ENCODE measurements at places on chromosomes 5 and 9.

DNA sequence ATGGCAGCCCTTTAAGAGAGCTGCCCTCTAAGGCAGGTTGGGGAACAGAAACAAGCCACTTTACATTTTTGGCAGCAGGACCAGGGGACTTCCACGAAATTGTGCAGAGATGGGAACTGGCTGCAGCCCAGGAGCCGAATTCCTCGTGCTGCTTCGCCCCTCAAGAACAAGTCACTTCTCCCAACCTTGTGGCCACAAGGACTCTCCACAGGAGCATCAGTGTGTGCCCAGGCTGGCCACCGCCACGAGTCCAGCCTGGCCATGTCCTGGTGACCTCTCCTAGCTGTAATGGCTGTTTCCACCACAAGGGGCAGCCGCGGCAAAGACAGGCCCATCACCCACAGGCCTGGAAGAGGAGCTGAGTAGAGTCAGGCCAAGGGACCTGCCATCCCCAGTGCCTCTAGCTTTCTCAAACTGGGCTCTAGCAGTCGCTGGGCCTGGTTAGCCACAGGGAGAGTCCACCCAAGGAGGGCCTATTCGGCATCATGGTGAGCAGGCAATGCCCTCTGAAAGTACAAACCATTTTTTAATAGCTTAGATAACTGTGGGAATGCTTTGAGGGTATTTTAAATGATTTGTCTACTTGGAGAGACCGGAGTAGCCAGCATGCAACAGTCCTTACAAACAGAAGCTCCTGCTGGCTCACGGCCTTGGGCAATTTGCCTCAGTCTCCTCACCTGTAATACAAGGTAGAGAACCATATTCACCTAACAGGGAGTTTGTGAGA, 129.0 kb downstream of the COL23A1 start:
- DNase-seq = no peak

GRCh38 chr5:157547941-157548512, 27.5 kb downstream of the ADAM19 start:
- DNase-seq = no peak

DNA sequence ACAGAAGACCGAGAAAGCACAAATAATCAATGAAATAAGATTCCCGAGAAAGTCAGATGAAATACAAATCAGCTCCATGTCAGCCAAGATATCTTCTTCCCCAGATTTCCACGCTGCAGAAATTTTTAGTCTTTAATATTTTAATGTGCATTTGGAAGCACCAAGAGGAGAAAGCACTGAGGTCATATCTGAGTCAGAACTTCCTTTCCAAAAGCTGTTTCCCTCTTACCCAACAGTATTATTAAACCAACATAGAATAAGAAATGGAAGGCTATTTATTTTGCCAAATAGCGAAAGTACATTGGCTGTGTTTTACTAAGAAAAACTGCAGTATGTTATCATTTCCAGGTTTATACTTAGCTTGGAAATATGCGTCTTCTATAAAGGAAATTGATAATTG, 772.1 kb upstream of the CDH9 start:
- DNase-seq = no peak

DNA sequence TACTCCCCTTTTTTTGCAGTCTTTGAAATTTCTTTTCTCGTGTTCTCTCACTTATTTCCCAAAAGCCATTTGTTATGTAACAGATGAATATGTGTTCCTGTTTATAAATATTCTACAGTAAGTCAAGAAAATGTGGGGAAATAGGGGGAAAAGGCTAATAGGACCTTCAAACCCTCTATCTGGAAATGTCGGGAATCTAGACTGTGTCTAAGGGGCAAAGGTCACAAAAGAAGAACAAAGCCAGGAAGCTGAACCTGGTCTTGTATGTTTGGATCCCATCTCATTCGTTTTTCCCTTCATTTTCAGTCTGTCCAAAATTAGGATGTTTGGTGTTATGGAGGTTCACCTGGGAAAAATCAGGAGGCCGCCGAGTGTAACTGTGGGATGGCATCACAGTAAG, 490.3 kb downstream of the NR2F1-AS1 start:
- no peak for DNase-seq

GRCh38 chr9:135216791-135217441, 129.4 kb downstream of the OLFM1 start:
- no peak for DNase-seq

- no peak for DNase-seq
Measured at GRCh38 chr9:2126331-2126803, 111.2 kb downstream of the SMARCA2 start.

- DNase-seq = no peak
Measured at GRCh38 chr9:33924978-33925797, 108.2 kb downstream of the UBE2R2 start.

DNA sequence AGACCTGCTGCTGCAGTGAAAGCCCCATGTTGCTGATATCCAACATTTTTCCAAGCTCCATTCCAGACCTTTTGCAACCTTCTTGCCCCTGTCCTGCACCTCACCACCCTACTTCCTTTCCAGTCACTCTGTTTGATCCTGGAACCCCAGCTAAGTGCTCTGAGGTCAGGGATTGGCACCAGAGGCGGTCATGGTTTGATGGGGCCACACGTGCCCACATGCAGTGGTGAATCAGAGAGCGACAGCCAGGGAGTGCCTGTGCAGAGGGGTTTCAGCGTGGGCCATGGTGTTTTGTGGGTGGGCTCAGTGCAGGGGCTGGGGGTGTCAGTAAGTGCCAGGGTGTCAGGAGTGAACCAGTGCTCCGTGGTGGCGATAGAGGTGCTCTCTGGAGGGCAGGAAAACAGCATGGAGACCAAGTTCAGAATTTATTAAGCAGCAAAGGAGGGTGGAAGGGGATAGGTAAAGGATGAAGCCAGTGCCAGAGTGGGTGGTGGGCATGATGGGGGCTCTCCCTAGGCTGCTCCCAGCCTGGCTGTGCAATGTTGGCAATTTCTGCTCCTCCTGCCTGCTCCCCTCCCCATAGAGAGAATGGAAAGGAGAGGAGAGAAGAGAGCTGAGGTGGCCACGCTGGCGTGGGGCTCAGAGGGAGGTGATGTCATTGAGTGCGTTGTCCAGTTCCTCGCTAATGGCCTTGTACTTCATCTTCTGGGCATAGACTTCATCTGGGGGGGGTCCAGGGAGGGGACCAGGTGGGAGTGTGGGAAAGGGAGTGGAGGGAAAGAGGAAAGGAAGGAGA, 7.0 kb downstream of the TPM2 start:
- no peak for DNase-seq

DNA sequence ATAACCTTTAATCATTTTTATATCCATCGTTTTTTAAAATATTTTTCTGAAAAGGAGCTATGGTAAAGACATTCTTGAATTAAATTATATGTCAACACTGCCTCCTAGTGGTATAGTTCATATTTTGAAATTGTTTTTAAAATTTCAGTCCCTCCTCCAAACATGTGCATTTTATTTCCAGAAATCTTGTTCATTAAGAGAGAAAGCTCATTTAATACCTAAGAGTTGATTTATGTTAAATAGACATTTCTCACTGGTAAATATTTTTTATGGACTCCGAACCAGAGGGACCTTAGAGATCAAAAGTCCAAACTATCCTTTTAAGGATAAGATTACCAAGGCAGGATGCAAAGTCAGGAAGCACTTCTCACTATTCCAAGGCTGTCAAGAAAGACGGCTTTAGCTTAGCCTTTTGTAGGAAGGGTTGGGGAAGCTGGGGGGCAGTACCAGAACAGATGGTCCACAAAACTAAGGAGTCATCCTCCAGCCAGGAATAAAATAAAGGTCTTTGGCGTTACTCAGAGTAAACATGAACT, 21.6 kb downstream of the BHMT start:
- DNase-seq = no peak

- DNase-seq = no peak
Measured at GRCh38 chr5:178368716-178369300, 136.2 kb upstream of the PHYKPL start.

DNA sequence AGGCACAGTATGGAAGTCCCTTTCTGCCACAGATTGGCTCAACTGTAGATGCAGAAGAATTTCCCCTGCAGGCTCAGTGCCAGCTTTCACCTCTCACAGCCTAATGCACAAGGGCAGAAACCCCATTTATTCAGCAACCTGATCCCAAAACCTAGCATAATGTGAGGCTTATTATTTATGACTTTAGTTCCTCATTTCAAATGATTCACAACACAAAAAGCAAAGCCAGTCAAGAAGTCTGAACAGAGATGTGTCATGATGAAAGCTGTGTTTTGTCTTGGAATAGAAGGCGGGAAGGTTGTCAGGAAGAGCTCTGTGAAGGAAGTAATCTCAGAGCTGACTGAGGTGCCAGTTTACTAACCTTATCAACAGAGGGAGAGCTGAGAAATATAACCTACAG, 369.7 kb downstream of the LRRC70 start:
- DNase-seq = no peak

- no peak for DNase-seq
Measured at GRCh38 chr5:60026161-60026560, 132.6 kb upstream of the PDE4D start.

GRCh38 chr9:73170185-73170957, 18.7 kb downstream of the ANXA1 start:
- DNase-seq = no peak

GRCh38 chr5:172180936-172181335, 7.1 kb downstream of the STK10 start:
- DNase-seq = no peak

DNA sequence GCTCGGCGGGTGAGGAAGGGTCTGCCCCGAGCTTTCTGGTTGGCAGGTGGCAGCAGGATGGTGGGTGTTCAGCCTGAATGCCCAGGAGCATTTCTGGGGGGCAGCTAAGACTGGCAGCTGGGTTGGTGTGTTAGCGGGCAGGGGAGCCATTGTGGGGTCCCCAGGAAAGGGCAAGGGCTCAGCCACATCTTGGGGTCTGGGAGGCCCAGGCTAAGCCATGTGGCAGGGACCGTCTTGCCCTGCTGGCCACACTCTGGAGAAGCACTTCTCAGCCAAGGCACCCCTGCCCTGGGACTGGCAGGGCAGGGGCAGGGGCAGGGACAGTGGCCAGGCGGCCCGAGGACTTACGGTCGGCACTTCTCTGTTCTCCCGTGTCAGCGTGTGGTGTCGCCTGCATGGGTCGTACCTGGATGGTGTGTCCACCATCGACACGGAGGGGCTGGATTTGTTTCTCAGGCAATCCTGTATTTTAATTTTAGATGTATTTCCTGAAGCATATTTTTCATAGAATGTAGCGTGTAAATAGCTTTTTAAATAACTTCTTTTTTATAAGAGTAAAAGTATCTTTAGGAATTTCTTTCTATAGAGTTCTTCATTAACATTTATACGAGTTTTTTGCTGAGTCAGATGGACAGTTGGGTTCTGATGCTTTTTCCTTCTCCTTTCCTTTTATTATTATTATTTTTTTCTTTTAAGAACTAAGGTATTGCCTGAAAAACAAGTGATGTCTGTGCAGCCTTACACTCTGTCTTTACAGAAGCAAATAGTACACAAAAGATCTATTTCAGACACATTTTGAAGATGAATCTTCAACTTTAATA, 102.0 kb downstream of the PHF2 start:
- DNase-seq = no peak

GRCh38 chr5:172417983-172418630, 36.2 kb downstream of the SH3PXD2B start:
- DNase-seq = no peak

- no peak for DNase-seq
Measured at GRCh38 chr9:114910541-114910940, 19.9 kb downstream of the TNFSF8 start.

DNA sequence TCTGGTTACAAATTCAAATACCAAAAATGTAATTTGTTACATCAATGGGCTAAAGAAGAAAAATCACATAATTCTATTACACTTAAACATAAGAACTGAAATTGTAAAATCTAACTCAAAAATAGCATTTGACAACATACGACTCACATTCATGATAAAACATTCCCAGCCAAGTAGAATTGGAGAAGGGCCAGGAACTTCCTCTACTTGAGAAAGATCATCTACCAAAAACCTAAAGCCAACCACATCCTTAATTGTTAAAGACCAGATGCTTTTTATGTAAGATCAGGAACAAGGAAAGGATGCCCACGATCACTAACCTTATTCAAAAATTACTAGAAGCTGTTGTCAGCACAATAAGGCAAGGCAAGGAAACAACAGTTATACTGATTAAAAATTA, 1819.8 kb upstream of the C9orf72 start:
- DNase-seq = no peak
